Naive B cell (primary cell): ENCODE measurements at places on chromosomes 11 and 22. TPM values are rescaled to one million over a fixed set of nuclear protein-coding genes. Genes with fewer than 3 reads are reported as not detected.

The NTM gene
- not detected for polyA plus RNA-seq

The FOLR2 gene
- 1.6 TPM for polyA plus RNA-seq

The SLC22A12 gene
- polyA plus RNA-seq: not detected

The RTCB gene
- polyA plus RNA-seq: 121 TPM

The OR51B2 gene
- not detected for polyA plus RNA-seq

The GLYAT gene
- not detected for polyA plus RNA-seq

The DDX17 gene
- polyA plus RNA-seq: 42.2 TPM

The MIAT gene
- polyA plus RNA-seq: 0.11 TPM

The TSPAN32 gene
- polyA plus RNA-seq: 17.3 TPM

The ARHGAP20 gene
- polyA plus RNA-seq: 0.25 TPM

The MUC5B gene
- not detected for polyA plus RNA-seq

The MS4A6A gene
- polyA plus RNA-seq: 3.9 TPM

The MMP8 gene
- polyA plus RNA-seq: not detected

The P2RY6 gene
- not detected for polyA plus RNA-seq

The NAT10 gene
- 43.8 TPM for polyA plus RNA-seq

The C11orf97 gene
- polyA plus RNA-seq: not detected

The NCF4 gene
- 95.9 TPM for polyA plus RNA-seq

The ART1 gene
- not detected for polyA plus RNA-seq

The CRYBA4 gene
- polyA plus RNA-seq: not detected

The NXPE1 gene
- not detected for polyA plus RNA-seq

The PKNOX2 gene
- not detected for polyA plus RNA-seq

The KDM4D gene
- 3.8 TPM for polyA plus RNA-seq

The C22orf15 gene
- polyA plus RNA-seq: 4.9 TPM

The OR4C46 gene
- not detected for polyA plus RNA-seq

The MS4A10 gene
- not detected for polyA plus RNA-seq

The OR51E2 gene
- not detected for polyA plus RNA-seq

The TMEM126A gene
- 69.7 TPM for polyA plus RNA-seq

The NDUFS8 gene
- polyA plus RNA-seq: 110 TPM

The FIBIN gene
- polyA plus RNA-seq: not detected
